ENCODE measurements at places on chromosomes 6 and 20.
A peak's percentile ranks its signal among the peaks of the same experiment; 100 is the strongest.

- DNase-seq, result no peak
Observed at GRCh38 chr6:111651185-111652034, 45.7 kb upstream of the TRAF3IP2 start.

GRCh38 chr6:137832110-137832509, 34.9 kb upstream of the TNFAIP3 start:
- DNase-seq, result no peak

GRCh38 chr6:705047-705446, 12.1 kb upstream of the EXOC2 start:
- no peak for DNase-seq

GRCh38 chr20:9051508-9051907, 17.4 kb upstream of the PLCB4 start:
- no peak for DNase-seq

DNA sequence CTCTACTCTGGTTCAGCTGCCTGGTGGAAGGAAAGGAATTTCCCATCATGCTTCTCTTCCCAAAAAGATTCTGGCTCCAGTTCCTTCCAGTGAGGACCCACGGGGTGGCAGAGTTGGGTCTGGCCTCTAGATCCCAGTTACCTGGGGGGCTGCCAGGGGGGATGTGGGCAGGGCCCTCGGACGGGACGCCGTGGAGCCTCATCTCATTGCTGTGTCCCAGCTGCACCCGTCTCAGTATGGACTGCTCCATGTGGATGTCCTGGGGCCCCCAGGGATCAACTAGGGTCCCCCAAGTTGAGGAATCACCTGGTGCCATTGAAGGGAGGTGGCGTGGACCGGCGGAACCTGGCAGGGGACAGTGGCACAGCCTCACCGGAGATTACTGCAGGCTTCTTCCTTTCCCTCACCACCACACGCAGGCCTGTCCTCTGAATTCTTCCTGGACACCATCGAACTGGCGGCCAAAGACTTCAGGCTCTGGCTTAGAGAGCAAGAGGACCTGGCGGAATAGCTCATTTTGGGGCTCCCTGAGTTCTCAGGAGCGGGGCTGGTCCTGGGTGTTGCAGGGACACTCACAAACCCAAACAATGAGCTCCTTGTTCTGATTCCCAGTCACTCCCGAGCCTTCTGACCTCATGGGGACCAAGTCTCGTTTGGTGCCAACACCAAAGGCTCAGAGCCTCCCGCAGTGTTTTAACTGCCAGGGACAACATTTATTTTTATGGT, 8.5 kb downstream of the ZBP1 start:
- no peak for DNase-seq

DNA sequence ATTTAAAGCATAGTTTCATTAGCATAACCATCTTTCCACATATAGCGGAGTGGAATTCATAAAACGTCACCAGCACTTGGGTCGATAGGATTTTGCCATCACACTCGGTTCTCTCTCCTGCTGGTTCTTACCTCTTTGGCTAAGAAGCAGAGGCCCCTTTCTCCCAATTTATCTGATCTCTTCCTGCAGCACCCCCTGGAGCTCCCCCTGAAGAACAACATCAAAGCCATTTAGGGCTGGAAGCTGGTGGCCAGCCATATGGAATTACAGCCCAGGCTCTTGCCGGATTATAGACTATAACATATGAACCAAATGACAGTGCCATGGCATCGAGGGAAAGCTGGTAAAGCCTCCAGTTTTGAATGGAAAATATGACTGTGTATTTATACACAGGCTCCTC, 6.4 kb upstream of the KIF6 start:
- DNase-seq, result no peak

GRCh38 chr6:51960419-51960818, 127.0 kb downstream of the PKHD1 start:
- DNase-seq, result no peak

- no peak for DNase-seq
Observed at GRCh38 chr6:165864218-165864617, 201.2 kb upstream of the PDE10A start.

DNA sequence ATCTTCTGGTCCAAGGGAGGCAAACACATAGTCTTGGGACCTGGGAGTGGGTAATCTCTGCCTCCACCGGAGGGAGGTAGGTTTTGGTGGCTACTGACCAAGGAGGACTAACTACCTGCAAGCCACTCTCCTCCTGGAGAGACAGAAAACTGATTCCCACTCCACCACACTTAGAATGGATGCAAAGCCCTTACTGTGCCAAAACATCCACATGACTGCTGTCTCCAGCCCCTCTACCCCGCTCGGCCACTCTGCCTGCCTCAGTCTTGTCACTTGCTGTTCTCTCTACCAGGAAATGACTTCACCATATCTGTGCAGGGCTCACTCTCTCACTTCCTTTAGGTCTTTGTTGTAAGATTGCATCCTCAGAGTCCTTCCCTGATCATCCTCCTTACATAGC, 129.5 kb upstream of the ARG1 start:
- DNase-seq, result peak; percentile 22

DNA sequence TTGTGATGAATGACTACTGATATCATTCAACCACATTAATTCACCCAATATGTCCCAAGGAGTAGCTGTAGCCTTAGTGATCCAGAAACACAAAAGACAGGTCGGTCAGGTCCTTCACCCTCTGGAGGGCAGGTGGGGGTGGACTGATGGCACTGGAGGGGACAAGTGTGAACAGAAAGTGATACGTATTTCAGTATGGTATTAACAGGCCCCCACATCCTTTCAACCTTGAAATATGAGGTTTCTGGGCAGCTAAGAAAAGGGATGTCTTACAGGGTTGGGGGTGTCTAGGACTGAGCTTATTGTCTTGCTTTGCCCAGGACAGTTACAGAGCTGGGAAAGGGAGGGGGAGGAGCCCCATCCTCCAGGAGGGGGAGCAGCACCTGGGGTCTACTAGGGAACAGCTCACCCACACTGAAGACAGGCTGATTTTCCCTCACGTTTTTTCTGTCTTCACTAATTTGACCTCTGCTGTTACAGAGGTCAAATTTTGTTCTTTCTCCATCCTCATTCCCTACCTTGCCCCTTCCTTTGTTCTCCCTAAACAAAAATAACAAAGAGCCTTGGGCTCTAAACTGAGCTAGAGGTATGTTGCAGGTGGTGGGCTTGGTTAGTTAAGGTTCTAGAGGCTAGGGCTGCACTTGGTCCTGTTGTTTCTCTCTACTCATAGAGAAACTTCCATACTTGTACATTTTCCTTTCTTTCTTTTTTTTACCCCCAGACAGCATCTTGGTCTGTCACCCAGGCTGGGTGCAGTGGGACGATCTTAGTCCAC, 38.0 kb upstream of the EEF1A1 start:
- no peak for DNase-seq

- DNase-seq, result no peak
Observed at GRCh38 chr6:100084316-100084990, 90.4 kb upstream of the MCHR2 start.

- no peak for DNase-seq
Observed at GRCh38 chr6:130140084-130140483, 82.7 kb downstream of the SAMD3 start.

- no peak for DNase-seq
Observed at GRCh38 chr20:10747019-10747418, 73.2 kb upstream of the JAG1 start.

DNA sequence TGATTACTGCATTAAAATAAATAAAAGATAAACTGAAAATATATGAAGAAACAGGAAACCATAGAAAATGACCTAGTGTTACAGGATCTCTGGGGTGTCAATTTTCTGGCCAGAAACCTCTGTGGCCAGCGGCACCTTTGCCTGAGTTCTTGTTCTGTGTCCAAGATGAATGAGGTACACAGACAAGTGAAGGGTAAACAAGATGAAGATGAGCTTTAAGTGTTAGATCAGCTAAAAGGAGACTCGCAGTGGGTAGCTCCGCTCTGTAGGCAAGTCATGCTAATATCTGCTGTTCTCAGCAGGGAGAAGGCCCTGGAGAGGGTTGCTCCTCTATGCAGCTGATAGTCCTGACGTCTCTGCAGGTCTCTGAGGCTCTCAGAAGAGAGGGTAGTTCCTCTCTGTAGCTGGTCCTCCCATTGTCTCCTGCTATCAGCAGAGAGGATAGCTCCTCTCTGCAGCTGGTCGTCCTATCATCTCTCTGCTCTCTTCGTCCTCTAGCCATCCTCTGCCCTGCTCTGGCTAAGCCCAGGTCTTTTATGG, 35.9 kb upstream of the TBC1D22B start:
- no peak for DNase-seq

GRCh38 chr6:170417881-170418280, 111.3 kb downstream of the FAM120B start:
- DNase-seq, result no peak

GRCh38 chr6:112927641-112928320, 580.7 kb downstream of the RFPL4B start:
- no peak for DNase-seq

- no peak for DNase-seq
Observed at GRCh38 chr20:4084096-4084495, 68.7 kb upstream of the RNF24 start.

DNA sequence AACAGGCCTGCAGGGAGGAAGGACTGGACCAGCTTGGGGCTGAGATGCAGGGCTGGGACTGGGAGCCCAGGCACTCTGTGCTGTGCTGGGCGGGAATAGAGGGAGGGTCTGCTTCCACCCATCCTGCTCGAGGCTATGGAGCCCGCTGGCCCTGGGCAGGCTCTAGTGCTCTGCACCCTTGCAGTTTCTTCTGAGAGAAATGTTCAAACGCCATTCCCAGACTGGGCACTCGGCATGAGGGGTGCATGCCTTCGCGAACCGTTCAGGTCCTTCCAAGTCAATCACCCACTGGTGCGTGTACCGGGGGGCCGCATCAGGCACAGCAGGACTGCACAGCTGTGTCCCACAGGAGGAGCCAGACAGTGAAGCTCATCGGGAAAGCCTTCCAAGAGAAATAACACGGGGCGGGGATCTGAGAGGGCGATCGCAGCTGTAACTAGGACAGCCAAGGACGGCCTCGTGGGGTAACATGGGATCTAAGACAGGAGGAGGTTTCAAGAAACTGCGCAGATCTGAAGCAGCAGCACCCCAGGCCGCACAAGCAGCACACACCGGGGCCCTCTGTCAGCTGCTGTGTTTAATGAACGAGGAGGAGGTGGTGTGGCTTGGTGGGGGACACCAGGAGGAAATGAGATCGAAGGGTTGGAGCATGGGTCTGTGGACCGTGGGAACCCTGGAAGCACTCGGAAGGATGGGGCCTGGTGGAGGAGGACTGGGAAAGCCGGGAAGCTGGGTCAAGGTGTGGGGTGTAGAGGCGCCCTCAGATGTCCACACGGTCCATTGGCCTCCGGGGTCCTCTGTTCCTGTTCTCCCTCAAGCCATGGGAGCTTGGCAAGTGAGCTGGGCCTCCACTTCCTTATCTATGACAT, 26.1 kb upstream of the PYGB start:
- no peak for DNase-seq

GRCh38 chr6:101689156-101689555, 295.6 kb downstream of the GRIK2 start:
- no peak for DNase-seq

- no peak for DNase-seq
Observed at GRCh38 chr6:24546439-24546838, 51.7 kb downstream of the ALDH5A1 start.

All from CD4-positive, alpha-beta T cell treated with Interleukin-2 at 100 ng/mL for 4 hours (primary cell).